ENCODE measurements at places on chromosomes 2 and 18.

DNA sequence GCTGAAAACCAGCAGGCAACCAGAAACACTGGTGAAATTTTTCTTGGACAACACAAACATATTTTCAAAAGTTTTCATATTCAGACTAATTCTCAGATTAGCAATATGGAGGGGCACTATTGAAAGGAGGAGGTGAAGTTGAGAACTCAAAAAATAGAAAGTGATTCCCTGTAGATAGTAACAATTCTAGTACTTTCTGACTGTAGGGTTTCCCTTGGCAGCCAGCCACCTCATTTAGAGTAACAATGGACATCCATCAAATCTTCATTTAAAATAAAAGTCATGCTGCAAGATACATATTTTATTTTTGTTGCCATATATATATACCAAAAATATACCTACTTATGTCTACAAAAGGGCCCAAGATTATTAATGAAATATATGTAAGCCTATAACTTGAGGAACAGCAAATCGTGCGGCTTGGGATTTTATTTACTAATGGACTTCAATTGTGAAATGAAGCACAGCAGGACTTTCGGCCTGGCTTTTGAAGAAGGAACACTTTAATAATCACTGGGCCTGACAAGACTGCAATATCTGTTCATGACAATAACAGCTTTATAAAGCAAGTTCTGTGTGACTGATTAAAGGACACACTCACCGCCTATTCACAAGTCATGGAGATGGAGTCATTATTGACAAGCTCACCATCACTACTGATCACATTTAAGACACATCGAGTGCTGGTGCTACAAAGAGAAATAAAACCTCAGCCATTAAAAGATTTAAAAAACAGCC, 6.8 kb upstream of the NR4A2 start:
- DNase-seq = no peak

GRCh38 chr2:41832218-41832617, 215.6 kb upstream of the PKDCC start:
- no peak for DNase-seq

DNA sequence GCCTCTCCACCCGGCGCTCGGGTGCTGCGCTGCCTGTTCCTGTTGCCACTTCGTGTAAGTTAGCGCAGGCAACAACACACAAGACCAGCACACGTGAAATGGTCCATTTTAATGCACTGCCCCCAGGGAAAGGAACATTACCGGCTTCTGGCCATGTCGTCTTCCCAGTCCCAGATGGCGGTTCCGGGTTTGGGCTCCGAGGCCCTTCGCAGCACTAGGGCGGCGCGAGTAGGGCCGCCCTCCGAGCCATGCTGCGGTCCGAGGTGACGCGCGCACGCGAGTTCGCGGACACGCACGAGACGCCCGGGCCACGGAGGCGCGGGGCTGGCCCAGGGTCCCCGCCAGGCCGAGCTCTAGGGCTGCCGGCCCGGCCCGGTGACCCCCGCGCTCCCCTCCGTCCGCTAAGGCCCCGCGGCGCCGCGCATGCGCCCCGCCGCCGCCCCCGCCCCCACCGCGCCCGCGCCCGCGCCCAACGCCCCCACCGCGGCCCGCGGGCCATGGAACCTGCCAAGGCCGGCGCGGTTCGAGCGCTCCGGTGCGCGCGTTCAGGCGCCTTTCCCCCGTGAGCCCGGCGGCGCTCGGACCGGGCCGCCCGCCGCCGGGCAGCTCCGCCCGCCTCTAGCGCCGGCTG, 367 bp upstream of the ZNF236 start:
- peak; percentile 48 for DNase-seq

DNA sequence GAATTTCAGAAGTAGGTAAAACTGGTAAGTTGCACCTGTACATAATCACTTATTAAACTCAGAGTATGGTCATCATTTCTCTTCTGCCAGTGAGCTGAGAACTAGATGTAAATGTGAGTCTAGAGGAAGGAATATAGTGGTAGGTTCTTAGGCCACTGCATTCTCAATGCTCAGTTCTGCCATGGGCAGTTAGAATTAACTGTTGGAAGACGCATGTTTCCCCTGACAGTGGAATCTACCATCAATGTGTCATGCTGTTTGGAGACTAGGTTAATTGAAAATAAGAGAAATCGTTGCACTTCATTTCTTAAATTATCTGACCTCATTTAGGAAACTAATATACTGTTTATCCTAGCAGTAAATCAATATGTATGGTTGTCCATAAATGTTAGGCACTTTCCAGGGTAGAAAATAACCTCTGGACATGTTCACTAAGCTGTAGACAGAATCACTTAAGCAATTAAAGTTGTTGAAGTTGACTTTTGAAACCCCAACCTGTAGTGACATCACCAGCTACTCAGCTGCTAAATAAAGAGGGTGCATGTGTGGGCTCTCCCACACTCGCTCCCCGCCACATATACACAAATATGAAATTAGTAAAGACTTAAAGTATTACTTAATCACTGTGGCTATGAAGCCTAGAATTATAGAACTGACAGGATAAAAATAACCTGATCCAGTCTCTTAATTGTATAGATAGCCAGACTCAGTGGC, 91.5 kb upstream of the NOSTRIN start:
- no peak for DNase-seq

DNA sequence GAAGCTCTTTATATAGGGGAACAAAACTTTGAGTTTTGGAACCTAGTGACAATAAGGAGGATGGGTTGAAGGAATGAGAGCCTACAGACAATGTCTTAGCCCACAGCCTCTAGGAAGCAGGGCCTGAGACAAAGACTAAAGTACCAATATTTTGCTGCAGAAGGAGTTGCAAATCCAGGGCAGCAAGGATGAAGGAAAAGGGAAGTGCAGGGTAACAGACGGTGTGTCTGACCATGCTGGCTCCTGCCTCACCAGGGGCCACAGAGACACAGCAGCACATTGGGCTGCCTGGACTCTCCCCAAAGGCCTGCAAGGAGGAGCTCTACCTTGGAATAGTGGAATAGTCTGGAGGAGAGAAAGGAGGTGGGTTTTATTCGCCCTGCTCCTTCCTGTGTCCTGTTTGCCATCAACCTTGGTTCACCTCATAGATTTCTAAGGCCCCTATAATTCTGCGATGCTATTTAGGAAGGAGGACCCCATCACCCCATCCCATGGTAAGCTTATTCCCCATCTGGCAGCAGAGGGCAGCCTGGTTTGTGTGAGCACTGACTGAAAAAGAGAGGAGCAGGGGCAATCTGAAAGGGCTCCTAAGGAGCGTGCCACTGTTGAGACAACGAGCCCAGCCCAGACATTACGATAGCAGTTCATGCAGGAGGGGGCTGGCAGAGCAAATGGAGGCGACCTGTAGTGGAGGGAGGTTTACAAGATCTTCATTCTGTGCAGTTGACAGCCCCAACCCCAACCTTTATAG, 143.4 kb downstream of the MGAT5 start:
- no peak for DNase-seq

GRCh38 chr2:113200736-113201490, 27.1 kb downstream of the PSD4 start:
- DNase-seq = no peak

DNA sequence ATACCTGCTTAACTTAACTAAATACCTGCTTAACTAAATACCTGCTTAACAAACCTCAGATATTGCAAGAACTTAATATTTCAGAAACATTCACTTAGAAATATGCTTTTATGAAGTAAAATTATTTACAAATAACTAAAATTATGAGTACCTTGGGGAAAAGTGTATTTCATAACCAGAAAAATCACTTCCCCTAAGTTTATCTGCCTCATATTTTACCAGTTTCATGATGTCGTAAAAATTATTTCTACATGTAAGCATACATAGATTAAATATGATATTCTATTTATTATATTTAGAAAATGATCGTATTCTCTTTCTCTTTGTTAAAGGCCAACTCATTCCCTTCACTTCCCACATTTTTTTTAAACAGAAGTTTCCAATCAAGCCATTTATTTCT, 41.5 kb upstream of the DSC1 start:
- DNase-seq = no peak

All from stimulated activated CD4-positive, alpha-beta T cell treated with anti-CD3 and anti-CD28 coated beads, Interleukin-2, amount 100 ng/mL, for 48 hours (primary cell).